Activated CD4-positive, CD25-positive, alpha-beta regulatory T cell (primary cell): ENCODE measurements at places on chromosomes 4 and X.

GRCh38 chr4:141503260-141503659 lies 133.1 kb upstream of the IL15 start:
- DNase-seq: no peak

DNA sequence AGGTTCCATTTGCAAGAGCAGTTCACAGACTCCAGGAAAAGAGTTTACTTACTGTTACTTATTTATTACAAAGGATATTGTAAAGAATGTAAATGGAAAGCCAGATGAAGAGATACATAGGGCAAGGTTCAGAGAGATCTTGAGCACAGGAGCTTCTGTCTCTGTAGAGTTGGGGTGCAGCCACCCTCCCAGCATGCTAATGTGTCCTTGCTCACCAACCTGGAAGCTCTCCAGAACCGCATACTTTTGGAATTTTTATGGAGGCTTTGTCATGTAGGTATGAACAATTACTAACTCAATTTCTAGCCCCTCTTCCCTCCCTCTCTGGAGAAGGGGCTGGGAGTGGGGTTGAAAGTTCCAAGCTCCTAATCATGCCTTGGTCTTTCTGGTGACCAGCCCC lies 857.2 kb downstream of the RPA4 start:
- DNase-seq: no peak

DNA sequence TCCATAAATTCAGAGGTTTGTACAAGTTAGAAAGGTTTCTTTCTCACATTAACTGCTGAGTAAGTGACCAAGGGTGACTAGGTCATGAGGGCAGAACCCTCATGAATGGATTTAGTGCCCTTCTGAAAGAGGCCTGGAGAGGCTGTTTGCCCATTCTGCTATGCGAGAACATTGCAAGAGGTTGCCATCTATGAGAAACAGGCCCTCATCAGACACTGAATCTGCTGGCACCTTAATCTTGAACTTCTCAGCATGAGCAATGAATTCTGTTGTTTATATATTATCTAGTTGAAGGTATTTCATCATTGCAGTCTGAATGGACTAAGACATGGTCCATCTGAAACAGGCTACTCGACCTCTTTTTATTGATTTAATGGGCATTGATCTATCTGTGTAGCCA lies 96.2 kb upstream of the GPRIN3 start:
- DNase-seq: no peak

GRCh38 chr4:80963051-80963450 lies 67.5 kb upstream of the BMP3 start:
- no peak for DNase-seq

- no peak for DNase-seq
Measured at GRCh38 chrX:53458082-53458481, 23.9 kb upstream of the HSD17B10 start.
